Activated naive CD4-positive, alpha-beta T cell treated with anti-CD3 and anti-CD28 coated beads, Interleukin-2, amount 10 ng/mL, durations not matched to agents 7 days and 5 days (primary cell): ENCODE measurements at places on chromosomes 11 and 22.

- peaks cover 65% of the 10 kb centered on the region for H3K27me3 ChIP-seq
- peaks cover 39% of the 10 kb centered on the region for H3K4me1 ChIP-seq
- H3K36me3 ChIP-seq: no peaks in the 10 kb centered on the region
Observed at GRCh38 chr11:57474017-57474802, 13.9 kb downstream of the RTN4RL2 start.

DNA sequence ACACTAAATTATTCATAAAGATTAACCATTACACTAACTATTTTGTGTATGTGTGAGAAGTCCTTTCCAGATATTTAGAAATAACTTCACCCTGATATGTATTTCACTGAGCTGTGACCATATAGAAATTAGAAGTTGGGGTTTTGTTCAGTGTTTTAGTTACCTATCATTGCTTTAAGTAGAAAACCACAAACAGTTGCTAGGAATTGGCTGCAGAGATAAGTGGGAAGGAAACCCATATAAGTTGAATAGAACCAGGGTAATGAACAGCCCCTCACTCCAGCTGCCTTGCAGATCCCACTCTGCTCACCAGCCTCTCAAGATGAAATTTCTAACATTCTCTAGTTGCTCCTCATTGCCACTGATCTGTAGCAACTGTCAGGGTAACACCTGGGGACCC, 10.3 kb downstream of the SRSF8 start:
- H3K36me3 ChIP-seq: peaks cover 2% of the 10 kb centered on the region
- no peak for DNase-seq
- H3K4me1 ChIP-seq: peaks cover 13% of the 10 kb centered on the region
- H3K27ac ChIP-seq: no peak overlapping the region
- no peak overlapping the region for H3K4me3 ChIP-seq

GRCh38 chr11:7638710-7639642, 34.3 kb downstream of the CYB5R2 start:
- H3K4me1 ChIP-seq: no peaks in the 10 kb centered on the region
- DNase-seq: no peak
- no peak overlapping the region for H3K27ac ChIP-seq
- peaks cover 9% of the 10 kb centered on the region for H3K36me3 ChIP-seq
- no peaks in the 10 kb centered on the region for H3K27me3 ChIP-seq

DNA sequence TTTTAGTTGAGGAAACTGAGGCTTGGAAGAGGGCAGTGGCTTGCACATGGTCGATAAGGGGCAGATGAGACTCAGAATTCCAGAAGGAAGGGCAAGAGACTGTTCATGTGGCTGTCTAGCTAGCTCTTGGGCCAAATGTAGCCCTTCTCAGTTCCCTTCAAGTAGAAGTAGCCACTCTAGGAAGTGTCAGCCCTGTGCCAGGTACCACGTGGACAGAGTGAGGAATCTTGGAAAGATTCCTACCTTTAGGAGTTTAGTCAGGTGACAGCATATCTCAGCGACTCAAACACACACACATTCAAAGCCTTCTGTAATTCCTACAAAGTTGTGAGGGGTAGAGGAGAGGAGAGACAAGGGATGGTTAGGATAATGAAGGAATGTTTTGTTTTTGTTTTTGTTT, 18.3 kb downstream of the PIK3IP1 start:
- no peak for DNase-seq
- H3K4me1 ChIP-seq: peaks cover 49% of the 10 kb centered on the region
- H3K27ac ChIP-seq: peak overlapping the region; percentile 64
- peaks cover 74% of the 10 kb centered on the region for H3K36me3 ChIP-seq

DNA sequence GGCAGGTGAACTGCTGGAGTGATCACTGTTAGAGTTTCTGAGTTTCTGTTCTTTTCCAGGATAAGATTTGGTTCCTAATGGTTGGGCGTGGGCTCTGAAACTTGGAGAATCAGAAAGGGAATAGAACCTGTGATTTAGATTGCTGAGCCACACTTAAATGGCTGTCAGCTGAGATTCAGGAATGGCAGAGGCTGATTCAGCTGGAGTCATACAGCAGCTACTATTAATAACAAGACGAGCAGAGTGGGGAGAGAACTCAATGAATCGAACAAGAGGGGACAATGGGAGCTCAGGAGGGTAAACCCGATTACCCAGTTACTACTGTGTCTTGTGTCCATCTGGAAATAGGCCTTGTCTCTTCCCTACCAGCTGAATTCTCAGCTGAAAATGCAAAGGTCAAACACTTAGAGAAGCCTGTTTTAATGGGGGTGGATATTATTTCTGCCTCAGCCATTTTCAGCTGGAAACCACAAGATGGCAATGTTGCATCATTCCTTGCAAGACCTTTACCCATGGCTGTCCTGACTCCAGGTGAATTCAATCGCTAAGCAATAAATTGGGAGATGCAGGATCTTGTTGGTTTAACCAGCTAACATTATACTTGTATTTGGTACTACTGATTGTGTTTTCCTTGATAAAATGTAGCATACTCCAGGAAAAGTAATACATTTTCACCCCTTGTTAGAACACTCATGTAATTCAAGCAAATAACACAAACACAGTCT, 104.5 kb upstream of the RAG2 start:
- no peak for DNase-seq
- no peak overlapping the region for H3K4me3 ChIP-seq
- H3K36me3 ChIP-seq: no peaks in the 10 kb centered on the region
- H3K4me1 ChIP-seq: no peaks in the 10 kb centered on the region
- H3K27ac ChIP-seq: no peak overlapping the region

- H3K27ac ChIP-seq: no peak overlapping the region
- no peak overlapping the region for H3K4me3 ChIP-seq
- DNase-seq: no peak
- peaks cover 3% of the 10 kb centered on the region for H3K36me3 ChIP-seq
Observed at GRCh38 chr11:75836417-75836816, 21.4 kb downstream of the UVRAG start.

GRCh38 chr11:4539603-4540219, 5.3 kb upstream of the OR52M1 start:
- H3K4me3 ChIP-seq: no peak overlapping the region
- no peaks in the 10 kb centered on the region for H3K27me3 ChIP-seq
- no peaks in the 10 kb centered on the region for H3K4me1 ChIP-seq
- H3K36me3 ChIP-seq: no peaks in the 10 kb centered on the region

DNA sequence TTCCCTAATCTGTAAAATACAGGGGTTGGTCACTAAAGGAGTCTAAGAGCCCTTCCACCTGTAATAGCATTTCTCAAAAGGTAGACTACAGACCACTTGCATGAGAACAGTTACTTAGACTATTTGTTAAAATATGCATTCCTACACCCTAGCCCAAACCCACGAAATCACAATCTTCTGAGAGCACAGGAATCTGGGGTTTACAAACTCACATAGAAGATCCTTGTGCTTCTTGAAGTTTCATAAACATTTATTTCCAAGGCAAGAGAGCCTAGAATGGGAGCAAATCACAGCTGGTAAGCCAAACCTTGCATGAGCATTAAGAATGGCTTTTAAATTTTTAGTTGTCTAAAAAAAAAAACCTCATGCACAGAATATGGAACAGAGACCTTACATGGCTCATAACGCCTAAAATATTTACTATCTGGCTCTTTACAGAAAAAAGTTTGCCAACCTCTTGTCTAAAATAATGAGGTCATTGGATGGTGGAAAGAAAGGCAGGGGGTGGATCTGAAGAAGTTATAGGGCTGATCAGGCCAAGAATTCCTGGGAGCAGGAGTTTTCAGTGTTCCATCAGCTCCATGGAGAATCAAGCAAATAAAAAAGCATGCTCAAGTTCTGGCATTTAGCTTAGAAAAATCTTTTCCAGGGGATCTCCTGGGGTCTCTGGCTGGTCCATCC, 133.4 kb downstream of the CCDC34 start:
- no peaks in the 10 kb centered on the region for H3K4me1 ChIP-seq
- no peak overlapping the region for H3K27ac ChIP-seq
- H3K36me3 ChIP-seq: no peaks in the 10 kb centered on the region
- no peak overlapping the region for H3K4me3 ChIP-seq
- H3K27me3 ChIP-seq: no peaks in the 10 kb centered on the region

DNA sequence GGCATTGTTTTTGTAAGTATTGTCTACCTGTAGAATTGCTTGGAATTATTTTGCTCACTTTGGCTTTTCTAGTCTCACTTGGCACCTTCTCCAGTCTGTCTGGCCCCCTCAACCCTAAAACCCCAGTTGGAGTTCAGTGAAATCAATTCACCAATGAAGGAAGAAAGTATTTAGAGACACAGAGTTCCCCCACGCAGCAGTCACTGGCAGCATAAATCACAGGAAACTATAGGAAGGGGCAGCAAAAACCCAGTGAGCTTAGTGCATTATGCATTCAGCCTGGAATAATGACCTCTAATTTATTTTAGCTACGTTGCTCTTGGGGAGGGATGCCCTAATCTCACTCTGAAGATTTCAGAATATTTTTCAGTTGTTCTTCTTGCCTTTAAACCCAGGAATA, 204.7 kb upstream of the BLID start:
- H3K4me3 ChIP-seq: no peak overlapping the region
- no peak overlapping the region for H3K27ac ChIP-seq
- no peaks in the 10 kb centered on the region for H3K27me3 ChIP-seq
- no peak for DNase-seq
- H3K36me3 ChIP-seq: no peaks in the 10 kb centered on the region
- no peaks in the 10 kb centered on the region for H3K4me1 ChIP-seq

DNA sequence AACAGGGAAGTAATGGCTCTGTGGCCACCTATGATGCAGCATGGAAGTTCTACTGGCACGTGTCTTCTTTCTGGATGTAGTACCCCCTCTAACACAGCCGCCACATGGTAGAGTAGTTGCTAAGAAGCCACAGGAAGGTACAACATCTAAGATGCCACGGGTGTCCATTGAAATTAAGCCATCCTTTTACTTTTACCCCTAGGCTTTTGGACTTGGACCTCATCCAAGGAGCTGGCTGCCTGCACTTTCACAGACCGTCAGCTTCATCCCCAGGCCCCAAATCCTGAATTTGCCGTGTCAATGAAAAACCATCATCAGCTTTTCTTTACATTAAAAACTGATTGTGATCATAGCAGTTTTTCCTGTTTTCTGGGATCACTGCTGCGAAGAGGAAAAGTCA, 102.4 kb downstream of the RPL27A start:
- DNase-seq: no peak
- no peak overlapping the region for H3K27ac ChIP-seq
- H3K4me3 ChIP-seq: no peak overlapping the region
- H3K36me3 ChIP-seq: no peaks in the 10 kb centered on the region

DNA sequence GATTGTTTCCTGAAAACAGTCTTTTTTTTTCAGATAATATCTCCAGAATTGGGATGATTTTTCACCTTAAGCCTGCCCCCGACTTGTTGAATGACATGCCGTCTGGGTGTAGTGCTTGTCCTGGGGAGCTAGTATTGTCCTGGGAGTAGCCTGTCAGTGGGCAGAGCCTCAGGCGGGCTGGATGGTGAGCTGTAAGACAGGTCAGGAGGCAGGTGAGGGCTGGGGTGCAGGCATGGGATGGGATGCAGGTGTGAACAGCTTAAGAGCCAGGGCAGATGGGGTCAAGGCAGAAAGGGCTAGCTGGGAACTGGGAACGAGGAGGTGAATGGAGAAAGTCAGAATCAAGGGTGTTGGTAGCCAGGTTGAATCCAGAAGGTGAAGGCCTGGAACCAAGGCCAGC, 200.2 kb downstream of the CSNK2A3 start:
- H3K27me3 ChIP-seq: peaks cover 30% of the 10 kb centered on the region
- H3K4me1 ChIP-seq: peaks cover 65% of the 10 kb centered on the region
- H3K27ac ChIP-seq: no peak overlapping the region
- DNase-seq: no peak

GRCh38 chr11:105367129-105367528, 227.6 kb upstream of the CARD18 start:
- no peak overlapping the region for H3K4me3 ChIP-seq
- H3K27ac ChIP-seq: no peak overlapping the region
- DNase-seq: no peak
- H3K27me3 ChIP-seq: no peaks in the 10 kb centered on the region
- H3K4me1 ChIP-seq: no peaks in the 10 kb centered on the region

DNA sequence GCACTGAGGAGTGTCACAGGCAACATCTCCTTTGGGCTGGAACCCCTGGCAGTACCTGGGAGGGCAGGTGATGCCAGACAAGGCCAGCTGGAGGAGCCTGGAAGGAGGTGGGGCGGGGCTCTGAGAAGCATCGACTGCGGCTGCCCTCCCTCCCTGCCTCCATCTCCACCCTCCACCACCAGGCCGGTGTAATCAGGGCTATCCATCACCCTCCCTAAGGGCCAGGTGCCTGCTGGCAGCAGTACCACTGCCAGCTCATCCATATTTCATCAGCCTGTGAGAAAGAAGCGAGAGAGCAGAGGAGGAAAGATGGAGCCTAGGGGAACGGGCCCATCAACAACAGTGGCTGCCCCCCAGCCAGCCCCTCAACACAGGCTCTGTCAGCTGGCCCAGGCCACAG, 51.4 kb upstream of the RASD2 start:
- DNase-seq: no peak
- no peaks in the 10 kb centered on the region for H3K4me1 ChIP-seq

GRCh38 chr11:109772892-109773291, 320.3 kb upstream of the ZC3H12C start:
- H3K27ac ChIP-seq: no peak overlapping the region
- no peaks in the 10 kb centered on the region for H3K36me3 ChIP-seq
- no peaks in the 10 kb centered on the region for H3K27me3 ChIP-seq

DNA sequence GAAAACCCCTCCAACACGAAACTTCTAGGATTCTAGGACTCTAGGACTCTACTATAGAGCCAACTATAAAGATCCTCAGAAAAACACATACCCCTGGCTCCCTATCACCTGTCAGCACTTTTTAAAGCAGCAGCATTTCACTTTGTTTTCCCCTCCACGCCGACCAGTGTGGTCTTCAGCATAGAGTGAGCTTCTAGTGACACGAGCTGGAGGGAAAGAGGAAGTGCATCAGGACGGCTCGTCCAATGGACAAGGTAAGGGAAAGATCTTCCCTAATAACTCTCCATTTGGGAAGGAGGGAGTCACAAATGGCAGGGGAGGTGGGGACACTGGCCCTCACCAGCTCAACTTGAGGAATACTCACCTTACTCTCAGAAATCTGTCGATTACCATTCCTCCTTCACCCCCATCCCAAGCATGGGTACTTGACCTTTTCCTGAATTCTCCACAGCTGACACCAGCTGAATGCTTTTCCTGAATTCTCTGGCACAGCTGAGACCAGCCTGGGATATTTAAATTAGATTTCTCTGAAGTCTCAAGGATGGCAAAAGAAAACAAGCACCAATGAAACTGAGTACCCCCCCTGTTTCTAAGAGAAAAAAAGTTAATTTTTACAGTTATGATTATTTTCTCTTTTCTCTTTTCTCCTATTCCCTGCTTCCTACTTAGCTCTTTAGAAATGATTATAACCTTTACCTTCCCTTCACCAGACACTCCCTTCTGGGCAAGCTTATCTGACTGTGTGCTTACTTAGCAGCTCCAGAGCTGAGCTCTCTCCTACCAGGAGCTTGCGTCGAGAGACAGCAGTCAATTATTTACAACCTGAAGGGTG, 33.3 kb upstream of the NNMT start:
- peak; percentile 44 for DNase-seq
- H3K27me3 ChIP-seq: peaks cover 16% of the 10 kb centered on the region
- H3K36me3 ChIP-seq: no peaks in the 10 kb centered on the region
- H3K4me1 ChIP-seq: peaks cover 6% of the 10 kb centered on the region
- H3K27ac ChIP-seq: no peak overlapping the region
